Heart left ventricle (tissue), 16 donors: ENCODE measurements at places on chromosomes 3 and 15. TPM values are rescaled to one million over a fixed set of nuclear protein-coding genes. Genes with fewer than 3 reads are reported as not detected.

GRCh38 chr3:157122832-157123427 is 37.0 kb downstream of the CCNL1 start:
- H3K27ac ChIP-seq: no peak overlapping the region
- no peak overlapping the region for H3K4me3 ChIP-seq
- no peak for DNase-seq
- H3K27me3 ChIP-seq: no peaks in the 10 kb centered on the region
- no peaks in the 10 kb centered on the region for H3K36me3 ChIP-seq

DNA sequence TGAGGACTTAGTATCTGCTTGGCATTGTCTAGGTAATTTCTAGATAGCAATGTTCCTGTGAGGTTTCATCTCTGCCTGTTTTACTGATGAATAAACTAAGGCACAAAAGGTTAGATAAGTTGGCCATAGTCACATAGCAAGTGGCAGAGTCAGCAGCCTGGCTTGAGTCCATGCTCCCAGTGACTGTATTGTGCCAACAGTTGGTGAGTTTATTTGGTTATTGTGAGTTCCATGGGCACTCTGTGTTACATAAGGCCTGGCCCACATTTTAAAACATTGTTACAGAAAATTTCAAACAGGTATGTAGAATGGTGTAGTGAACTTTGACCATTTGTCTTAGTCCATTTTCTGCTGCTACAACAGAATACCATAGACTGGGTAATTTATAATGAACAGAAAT is 15.2 kb downstream of the MCM2 start:
- H3K4me1 ChIP-seq: no peaks in the 10 kb centered on the region
- H3K4me3 ChIP-seq: no peak overlapping the region
- H3K27ac ChIP-seq: no peak overlapping the region
- H3K27me3 ChIP-seq: no peaks in the 10 kb centered on the region

- H3K4me3 ChIP-seq: peak overlapping the region; percentile 14
- peak; percentile 69 for DNase-seq
- no peaks in the 10 kb centered on the region for H3K27me3 ChIP-seq
- peaks cover 8% of the 10 kb centered on the region for H3K4me1 ChIP-seq
Observed at GRCh38 chr3:71226565-71227269, 356.8 kb downstream of the FOXP1 start.

GRCh38 chr3:74559261-74559660 is 55.2 kb downstream of the CNTN3 start:
- H3K4me3 ChIP-seq: no peak overlapping the region
- no peak overlapping the region for H3K27ac ChIP-seq

GRCh38 chr3:122067214-122067550 is 12.0 kb downstream of the CD86 start:
- no peaks in the 10 kb centered on the region for H3K36me3 ChIP-seq
- no peak overlapping the region for H3K27ac ChIP-seq
- no peaks in the 10 kb centered on the region for H3K27me3 ChIP-seq
- H3K4me3 ChIP-seq: no peak overlapping the region
- H3K4me1 ChIP-seq: no peaks in the 10 kb centered on the region

GRCh38 chr3:183357564-183358079 is 70.8 kb downstream of the MCF2L2 start:
- H3K27me3 ChIP-seq: no peaks in the 10 kb centered on the region
- no peak overlapping the region for H3K4me3 ChIP-seq
- no peaks in the 10 kb centered on the region for H3K36me3 ChIP-seq
- H3K27ac ChIP-seq: no peak overlapping the region
- no peaks in the 10 kb centered on the region for H3K4me1 ChIP-seq

DNA sequence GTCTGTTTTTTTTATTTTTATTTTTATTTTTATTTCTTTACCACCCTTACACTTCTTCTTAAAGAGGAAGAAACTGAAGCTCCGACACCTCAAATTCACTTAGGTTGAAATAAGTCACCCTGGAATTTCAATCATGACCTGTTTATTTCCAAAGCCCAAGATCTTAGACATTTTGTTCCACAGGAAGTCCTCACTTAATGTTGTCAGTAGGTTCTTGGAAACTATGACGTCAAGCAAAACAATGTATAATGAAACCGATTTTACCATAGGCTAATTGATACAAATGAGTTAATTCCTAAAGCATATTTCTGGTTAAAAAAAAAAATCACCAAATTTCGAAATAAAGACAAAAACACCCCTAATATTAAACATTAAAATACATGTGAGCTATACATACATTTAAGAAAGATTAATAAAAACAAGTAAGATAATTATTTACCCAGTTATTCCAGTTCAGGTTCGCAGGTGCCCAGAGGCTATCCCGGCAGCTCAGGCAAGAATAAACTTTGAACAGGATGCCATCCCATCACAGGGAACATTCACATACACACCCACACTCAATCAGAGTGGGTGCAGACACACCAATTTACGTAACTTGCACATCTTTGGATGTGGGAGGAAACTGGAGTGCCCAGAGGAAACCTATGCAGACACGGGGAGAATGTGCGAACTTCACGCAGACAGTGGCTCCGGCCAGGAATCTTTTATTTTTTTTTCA is 391.0 kb downstream of the RAP2B start:
- no peak overlapping the region for H3K4me3 ChIP-seq
- H3K27ac ChIP-seq: peak overlapping the region; percentile 34
- DNase-seq: no peak

- H3K36me3 ChIP-seq: no peaks in the 10 kb centered on the region
- no peak overlapping the region for H3K27ac ChIP-seq
Observed at GRCh38 chr3:102511639-102512038, 76.8 kb downstream of the ZPLD1 start.

- no peak overlapping the region for H3K27ac ChIP-seq
- no peak overlapping the region for H3K4me3 ChIP-seq
- H3K27me3 ChIP-seq: no peaks in the 10 kb centered on the region
- peaks cover 96% of the 10 kb centered on the region for H3K36me3 ChIP-seq
Observed at GRCh38 chr15:60469893-60470641, 8.9 kb downstream of the ICE2 start.

GRK7 gene
- total RNA-seq: not detected

PP2D1 gene
- not detected for total RNA-seq
